ENCODE measurements at places on chromosomes 3 and 15.

DNA sequence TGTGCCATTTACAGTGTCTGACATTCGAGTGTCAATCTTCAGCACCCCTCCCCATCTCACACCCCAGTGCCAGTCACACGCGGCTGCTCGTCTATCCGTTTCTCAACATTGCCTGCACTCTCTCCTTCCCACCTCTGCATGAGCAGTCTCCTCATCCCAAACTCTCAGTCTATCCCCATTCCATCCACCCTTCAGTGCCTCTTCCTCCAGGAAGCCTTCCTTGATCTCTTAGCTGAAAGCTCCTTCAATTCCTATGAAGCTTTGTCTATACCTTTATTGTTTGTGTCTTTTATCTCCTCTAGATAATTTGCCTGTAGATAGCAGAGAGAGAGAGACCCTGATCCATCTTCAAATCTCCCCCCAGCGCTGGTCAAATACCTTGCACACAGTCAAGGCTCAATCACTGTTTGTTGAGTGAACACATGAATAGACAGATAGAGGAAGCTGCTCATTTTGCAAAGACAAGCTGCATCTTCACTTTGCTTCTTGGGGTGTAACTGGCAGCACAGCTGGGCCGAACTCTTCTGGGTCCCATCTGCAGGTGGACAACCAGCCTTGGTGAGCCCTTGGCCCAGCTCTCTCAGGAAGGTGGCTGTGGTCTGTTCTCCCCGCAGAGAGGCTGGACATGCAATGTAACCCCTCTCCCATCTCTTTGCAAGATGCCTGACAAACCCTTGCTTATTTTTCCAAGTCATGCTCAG is 52.8 kb downstream of the ITGA11 start:
- DNase-seq = no peak

DNA sequence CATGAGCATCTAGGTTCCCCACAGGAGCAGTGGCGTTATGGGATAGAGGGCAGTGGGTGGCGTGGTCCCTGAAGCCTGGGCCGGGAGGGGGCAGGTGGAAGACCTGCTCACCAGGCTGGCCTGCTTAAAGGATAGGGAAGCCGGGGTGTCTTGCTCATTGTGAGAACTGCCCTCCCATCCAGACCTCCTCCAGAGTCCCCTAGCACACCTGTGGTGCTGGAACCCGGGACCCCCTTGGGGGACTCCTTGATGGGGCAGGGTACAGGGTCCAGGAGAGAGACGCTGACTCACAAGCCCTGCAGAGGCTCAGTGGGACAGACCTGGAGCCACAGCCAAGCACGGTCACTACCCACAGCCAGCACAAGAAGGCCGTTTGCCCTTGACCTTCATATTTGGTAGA is 2.8 kb upstream of the RHCG start:
- no peak for DNase-seq

- DNase-seq = no peak
Observed at GRCh38 chr15:28013976-28014375, 85.1 kb downstream of the OCA2 start.

GRCh38 chr15:89003865-89004725 is 84.2 kb upstream of the ABHD2 start:
- no peak for DNase-seq

DNA sequence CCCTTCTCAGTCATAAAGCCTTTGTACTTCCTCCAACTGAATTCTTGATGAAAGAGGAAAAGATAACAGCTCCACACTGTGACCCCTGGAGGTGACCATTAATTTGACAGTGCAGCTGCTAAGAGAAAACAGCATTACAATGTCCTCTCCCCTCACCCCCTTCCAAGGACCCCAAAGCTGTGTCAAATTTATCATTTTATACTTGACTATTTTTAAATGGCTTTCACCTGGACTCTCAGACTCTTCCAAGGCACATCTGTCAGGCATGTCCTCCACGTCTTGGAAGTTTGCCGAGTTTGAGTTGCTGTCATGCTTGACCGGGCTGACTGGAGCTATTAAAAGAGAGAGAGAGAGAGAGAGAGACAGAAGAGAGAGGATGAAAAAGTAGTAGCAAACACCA is 236.5 kb downstream of the WDR72 start:
- no peak for DNase-seq

DNA sequence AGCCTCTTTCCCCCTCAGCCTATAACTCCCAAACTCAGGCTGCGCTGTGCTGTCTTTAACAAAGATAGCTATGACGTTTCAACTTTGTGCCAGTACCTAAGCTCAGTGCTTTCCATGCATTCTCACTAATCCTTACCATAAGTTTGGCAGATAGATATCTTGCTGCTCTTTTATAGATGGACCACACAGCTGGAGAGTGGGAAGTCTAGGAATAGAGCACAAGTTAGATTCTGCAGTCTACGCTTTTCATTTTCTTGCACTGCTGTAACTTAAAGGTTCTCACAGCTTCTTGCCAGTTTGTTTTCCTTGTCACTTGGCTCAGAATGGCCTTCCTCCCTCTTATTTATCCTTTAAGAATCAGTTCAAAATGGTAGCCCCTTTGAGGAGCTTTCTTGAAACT is 468.8 kb downstream of the CNTN4 start:
- no peak for DNase-seq

DNA sequence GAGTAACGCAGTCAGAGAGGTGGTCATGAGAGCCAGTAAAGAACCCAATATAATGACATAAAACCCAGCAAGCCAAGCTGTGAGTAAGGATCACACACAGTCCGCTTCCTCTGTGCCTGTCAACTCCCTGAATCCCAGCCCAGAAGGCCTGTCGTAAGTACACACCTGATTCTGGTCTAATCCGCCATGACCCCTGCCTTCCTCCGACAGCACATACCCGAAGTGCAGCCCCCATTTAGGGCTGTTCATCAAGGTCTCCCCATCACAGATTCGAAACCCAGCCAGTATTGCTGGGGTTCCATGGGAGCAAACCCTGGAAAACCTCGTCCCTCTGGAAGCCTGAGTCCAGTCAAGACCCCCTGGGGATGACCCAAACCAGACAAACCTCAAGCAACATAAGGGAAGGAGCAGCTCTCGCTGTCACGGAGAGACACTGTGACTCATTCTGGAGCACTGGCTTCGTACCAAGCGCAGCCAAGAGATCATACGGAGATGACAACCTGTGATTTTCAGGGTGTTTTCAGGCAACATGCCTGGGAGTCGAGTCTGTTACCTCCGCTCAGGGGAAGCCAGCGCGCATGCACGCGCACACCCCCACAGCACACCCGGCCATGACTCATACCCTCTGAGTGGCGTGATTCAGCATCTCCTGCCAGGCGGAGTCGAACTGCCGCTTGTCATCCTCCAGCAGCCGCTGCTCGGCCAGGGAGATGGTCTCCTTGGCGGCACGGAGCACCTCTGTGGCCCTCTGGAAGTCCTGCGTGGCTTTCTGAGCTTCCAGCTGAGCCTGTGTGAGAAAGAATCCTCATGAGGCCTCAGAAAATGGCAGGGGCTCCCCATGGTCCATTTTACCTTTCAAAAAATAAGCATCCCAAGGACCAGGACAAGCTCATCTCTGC is 63.0 kb downstream of the SH3BP5 start:
- DNase-seq = peak; percentile 88

GRCh38 chr15:99169769-99170311 is 65.0 kb downstream of the SYNM start:
- DNase-seq = no peak

All from SW480 (cell line).